Colonic mucosa (tissue), 4 donors: ENCODE measurements at places on chromosomes 16 and 17. TPM values are rescaled to one million over a fixed set of nuclear protein-coding genes. Genes with fewer than 3 reads are reported as not detected.

Gene PDPK1
- 71.5 TPM for total RNA-seq

Gene CX3CL1
- 1.8 TPM for total RNA-seq

Gene KRTAP4-6
- not detected for total RNA-seq

Gene MMP15
- total RNA-seq = 79.2 TPM

Gene FOXL1
- total RNA-seq = 3.2 TPM

Gene CACNA1G
- total RNA-seq = 0.07 TPM

Gene GNG13
- total RNA-seq = not detected

Gene FN3K
- total RNA-seq = 69.5 TPM

Gene HEATR9
- total RNA-seq = not detected

Gene ITGA2B
- 0.69 TPM for total RNA-seq

Gene OR2C1
- total RNA-seq = not detected

Gene ZFP3
- 6.2 TPM for total RNA-seq

Gene TIGD7
- 3.1 TPM for total RNA-seq

Gene ZNF267
- total RNA-seq = 14.9 TPM

Gene EVPLL
- total RNA-seq = 0.25 TPM

Gene FBXW10
- total RNA-seq = not detected

Gene CHST4
- 0.44 TPM for total RNA-seq

Gene FZD2
- 0.67 TPM for total RNA-seq

Gene PHAF1
- 10.0 TPM for total RNA-seq

Gene TBX2
- total RNA-seq = 5.3 TPM

Gene HOXB7
- 31.4 TPM for total RNA-seq

Gene IL17C
- total RNA-seq = not detected

Gene TMIGD1
- 107 TPM for total RNA-seq

Gene CALB2
- 0.74 TPM for total RNA-seq

Gene SEPTIN1
- total RNA-seq = 4.3 TPM

Gene AARSD1
- total RNA-seq = 34.3 TPM

Gene FAM20A
- 4.1 TPM for total RNA-seq

Gene MMP2
- 101 TPM for total RNA-seq

Gene HOXB1
- not detected for total RNA-seq
